ENCODE measurements at places on chromosomes 11 and 22.
A peak's percentile ranks its signal among the peaks of the same experiment; 100 is the strongest.

- peak; percentile 72 for DNase-seq
These were observed 79.4 kb upstream of the PPARA start for GRCh38 chr22:46070803-46071450.

GRCh38 chr11:110317516-110317932 lies 21.1 kb upstream of the RDX start:
- no peak for DNase-seq

GRCh38 chr11:19734171-19734570 lies 21.5 kb downstream of the NAV2 start:
- DNase-seq: no peak

DNA sequence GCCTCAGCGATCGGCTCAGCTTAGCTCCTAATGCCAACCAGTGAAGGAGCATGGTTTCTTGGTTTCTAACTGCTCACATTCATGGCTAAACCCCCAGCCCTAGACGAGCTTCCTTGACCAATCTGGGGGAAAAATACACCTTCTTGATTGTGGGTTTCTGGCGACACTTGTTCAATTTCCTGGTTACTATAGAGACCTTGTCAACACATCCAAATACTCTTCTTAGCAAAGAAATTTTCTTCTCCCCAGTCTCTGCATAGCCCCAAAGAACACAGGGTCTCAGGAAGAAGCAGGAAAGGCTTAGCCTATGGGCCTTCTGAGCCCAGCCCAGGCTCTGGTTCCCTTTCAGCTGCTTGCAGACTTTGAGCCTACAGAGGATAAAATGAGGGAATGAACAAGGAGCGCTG lies 88.5 kb upstream of the SYT13 start:
- no peak for DNase-seq

GRCh38 chr11:60964801-60965200 lies 6.7 kb upstream of the CD6 start:
- DNase-seq: no peak

GRCh38 chr11:19436932-19437331 lies 196.2 kb upstream of the E2F8 start:
- no peak for DNase-seq

DNA sequence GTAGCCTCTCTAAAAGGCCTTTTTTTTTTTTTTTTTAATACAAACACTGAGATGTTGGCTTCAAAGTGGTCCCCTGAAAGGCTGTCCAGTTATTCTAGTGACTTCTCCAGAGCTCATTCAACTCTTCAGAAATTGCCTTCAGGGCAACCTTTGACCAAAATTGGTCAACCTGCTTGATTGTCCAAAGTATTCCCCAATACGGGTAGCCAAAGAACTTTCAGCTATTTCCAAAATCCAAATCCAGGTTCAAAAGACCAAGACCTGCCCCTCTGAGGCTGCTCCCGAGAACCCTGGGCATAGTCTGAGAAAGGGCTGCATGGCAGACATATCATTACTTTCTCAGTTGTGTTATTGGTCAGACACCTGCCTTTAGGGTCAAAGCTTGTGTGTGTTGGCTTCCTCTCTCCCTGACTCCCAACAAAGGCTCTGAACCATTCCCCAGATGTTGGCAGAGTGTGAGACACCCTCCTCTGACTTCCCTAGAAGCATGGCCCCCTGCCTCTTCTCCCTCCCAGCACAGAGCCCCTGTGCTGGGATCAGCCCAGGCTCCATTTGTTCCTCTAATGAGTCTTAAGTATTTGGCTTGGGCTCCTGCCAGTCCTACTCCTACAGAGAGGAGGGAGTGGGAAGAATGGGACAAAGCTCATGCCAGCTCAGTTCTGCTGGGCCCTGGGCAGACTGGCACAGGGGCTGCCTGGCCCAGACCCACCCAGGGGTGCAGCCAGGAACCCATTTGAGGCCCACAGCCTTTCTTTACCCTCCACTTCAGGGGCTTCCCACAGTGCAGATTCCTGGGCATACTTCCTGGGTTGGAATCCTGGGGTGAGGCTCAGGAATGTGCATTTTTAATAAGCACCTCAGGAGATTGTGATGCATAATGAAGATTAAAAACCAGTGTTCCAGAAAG lies 30.3 kb downstream of the TNKS1BP1 start:
- DNase-seq: no peak

GRCh38 chr11:79092791-79093353 lies 348.0 kb downstream of the TENM4 start:
- no peak for DNase-seq

DNA sequence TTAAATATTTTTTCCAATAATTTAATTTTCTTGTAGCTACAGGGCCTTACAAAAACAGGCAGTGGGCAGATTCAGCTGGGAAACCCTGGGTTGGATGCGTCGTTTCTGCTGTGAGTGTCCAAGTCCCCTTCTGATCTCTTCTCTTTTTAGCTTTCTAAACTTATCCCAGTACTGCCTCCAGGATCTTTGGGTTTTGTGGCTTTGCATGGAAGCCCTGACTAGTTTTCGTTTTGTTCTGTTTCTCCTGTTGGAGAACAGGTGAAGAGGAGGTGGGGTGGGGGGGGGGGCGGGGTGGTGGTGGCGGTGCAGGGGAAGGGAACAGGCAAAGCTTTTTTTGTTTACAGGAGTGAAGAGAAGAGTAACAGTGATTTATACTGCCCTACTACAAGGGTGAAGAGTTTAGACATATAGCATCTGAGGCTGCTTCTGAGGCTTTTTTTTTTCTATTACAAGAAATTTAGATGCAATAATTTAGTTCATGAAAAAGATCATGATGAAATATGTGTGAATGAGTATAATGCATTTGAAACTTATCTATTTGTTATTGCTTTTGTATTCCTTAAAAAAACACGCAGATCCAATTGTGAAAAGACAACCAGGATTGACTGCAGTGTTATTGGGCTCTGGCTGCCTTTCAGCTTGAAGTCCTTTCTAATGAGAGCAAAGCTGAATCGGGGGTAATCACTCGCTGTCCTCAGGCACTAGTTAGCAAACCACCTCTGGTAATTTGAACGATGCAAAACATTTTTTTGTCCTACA lies 142.9 kb downstream of the NCAM1 start:
- DNase-seq: no peak

GRCh38 chr22:20241579-20242392 lies 26.3 kb downstream of the RTN4R start:
- DNase-seq: no peak

DNA sequence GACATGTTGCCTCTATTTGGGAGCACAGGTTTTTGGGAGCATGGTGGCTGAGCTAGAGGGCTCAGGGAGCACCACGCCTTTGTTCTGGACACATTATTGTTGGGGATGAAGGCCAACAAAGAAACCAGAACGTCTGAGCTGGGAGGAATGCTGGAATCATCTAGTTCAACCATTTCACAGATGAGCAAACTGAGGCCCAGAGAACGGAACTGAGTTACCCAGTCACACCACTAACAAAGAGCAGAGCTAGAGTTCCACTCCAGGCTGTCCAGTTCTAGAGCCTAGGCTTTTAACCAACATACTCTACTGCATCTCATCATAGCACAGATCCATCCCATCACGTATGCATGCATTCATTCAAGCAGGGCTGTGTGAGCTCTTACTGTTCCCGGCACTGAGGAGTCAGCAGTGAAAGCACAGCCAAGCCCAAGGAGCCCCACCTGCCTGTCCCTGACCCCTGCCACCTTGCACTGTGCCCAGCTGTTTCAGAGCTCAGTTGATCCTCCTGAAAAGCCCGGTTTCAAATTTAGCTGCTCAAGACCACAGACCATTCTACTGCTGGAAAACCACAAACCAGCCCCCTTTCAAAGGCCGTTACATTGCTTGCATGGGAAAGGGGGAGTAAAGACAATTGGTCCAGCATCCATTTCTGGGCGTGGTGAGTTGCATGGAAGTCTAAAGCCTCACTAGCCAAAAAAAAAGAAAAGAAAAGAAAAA lies 16.9 kb upstream of the TCF20 start:
- no peak for DNase-seq

DNA sequence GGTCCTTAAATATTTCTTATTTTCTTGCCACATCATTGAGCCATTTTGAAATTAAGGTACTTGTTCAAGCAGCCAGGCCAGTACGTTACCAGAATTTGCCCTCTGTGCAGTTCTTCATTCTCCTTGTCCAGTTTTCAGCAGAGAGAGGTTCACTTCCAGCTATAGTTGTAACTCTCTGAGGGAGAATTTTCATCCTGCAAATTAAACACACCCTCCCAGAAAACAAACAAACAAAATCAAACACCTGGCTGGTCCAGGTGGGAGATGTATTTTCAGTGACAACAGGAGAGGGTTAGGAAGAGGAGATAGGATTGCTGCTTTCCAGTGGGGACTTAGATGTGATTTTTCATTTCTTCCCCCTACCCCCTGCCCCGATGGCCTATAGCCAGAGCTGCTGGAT lies 45.0 kb downstream of the LHFPL7 start:
- DNase-seq: no peak

- no peak for DNase-seq
These were observed 27.5 kb downstream of the KIAA0930 start for GRCh38 chr22:45212992-45213751.

- no peak for DNase-seq
These were observed 11.7 kb downstream of the OSBPL5 start for GRCh38 chr11:3153291-3153861.

DNA sequence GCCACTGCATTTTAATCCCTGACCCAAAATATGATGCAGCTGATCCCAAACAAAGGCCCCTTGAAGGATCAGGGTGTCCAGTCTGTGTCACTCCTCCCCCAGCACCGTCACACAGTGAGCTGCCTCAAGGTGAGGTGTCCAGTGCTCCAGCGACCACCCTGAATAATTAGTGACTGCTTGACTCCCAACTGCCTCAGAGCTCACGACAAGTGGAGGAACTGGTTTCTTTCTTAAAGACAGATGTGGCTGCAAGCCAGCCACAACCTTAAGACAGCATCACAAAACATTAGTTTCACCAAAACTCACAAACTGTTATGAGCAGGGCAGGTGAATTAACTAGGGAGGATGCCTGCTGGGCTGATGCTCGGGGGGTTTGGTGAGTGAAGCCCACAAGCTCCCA lies 74.6 kb downstream of the PIWIL3 start:
- no peak for DNase-seq

GRCh38 chr11:57536947-57537619 lies at the start of gene SMTNL1:
TSS of gene SMTNL1 (plus strand) at chr11:57537595. CDS start at chr11:57542643, 5,048 bp downstream.
- no peak for DNase-seq

All from hematopoietic multipotent progenitor cell treated with erythropoietin and hydrocortisone succinate and interleukin-3 and kit ligand, for 15 days (in vitro differentiated cells).